ENCODE measurements at places on chromosomes 1 and 21.

DNA sequence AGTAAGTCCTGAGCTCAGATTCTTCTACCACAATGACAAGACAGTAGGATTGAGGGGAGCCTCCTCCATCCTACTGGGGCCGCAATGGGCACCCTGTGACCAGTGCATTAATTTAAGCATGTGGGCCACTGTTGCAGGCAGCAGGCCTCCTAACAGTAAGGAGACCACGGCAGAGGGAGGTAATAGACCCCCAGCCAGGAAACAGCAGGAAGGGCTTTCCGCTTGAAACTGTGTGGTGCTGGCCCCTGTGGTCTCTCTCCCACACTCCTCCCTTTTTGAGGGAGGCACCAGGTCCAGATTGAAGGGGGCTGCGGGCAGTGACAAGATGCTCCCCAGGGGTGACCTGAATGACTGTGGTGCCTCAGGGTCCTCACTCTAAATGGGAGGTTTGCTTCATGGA lies 1.7 kb upstream of the CLDN19 start:
- no peak for DNase-seq

DNA sequence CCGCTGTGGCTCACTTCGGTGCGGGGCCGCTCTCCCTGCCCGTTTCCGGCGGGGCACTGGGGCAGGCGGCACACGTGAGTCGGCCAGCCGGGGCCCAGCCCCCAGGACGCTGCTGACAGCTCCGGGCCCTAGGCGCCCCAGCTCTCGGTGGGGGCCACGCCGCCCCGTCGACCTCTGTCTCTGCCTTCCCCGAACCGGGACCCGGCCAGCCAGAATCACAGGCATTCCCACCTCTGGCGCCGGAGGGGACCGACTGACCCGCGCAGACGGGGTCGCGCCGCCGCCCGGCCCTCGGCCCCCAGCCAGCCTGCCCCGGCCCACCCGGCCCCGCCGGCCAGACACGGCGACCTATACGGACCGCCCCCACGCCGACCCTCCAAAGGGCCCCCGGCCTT lies 755 bp downstream of the SCMH1 start:
- no peak for DNase-seq

GRCh38 chr1:234529950-234530237 lies 50.9 kb upstream of the TARBP1 start:
- DNase-seq, result no peak

- DNase-seq, result no peak
Measured at GRCh38 chr21:37529649-37530048, 163.1 kb downstream of the DYRK1A start.

GRCh38 chr1:96997717-96998116 lies 276.1 kb downstream of the PTBP2 start:
- DNase-seq, result no peak

- DNase-seq, result peak; percentile 74
Measured at GRCh38 chr1:57470036-57470435, 46.2 kb upstream of the DAB1 start.

DNA sequence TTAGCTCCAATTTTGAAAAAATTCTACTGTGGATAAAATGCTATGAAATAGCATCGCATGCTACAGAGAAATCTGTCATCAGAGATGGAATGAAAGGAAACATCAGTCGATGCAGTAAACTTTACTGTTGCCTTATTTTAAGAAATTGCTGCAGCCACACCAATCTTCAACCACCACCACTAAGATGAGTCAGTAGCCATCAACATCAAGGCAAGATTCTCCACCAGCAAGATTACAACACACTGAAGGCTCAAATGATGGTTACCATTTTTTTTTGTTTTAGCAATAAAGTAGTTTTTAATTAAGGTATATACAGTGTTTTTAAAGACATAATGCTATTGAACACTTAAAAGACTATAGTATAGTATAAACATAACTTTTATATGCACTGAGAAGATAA lies 95.6 kb upstream of the JUN start:
- DNase-seq, result peak; percentile 31

DNA sequence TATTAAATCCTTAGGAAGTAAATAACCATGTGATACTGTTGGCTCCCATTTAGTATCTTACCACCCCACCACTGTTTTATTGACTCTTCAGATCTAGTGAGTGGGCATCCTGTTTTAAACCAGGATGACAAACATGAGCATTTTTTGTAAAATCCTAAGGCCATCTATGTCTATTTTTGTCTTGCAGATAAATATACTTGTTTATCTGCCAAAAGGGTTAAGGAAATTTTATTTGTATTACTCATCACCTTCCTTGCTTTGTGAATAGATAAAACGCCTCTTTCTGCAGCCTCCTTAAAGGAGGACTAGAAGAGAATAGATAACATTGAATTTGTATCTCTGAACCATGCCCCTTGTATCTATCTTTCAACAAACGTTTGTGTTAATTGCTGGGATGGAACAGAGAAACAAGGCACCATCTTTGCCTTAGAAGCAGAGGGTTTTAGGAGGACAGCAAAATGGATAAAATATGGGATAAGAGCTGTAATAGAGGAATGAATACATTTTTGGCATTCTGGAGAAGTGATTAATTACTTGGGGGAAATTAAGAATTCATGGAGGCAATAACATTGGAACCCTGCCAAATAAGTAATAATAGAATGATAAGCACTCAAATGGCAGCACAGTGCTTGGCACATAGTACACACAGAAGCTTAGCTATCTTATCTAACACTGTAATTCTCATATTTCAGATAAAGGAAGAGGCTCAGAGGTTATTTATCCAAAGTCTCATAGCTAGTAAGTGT lies 14.7 kb downstream of the YTHDF2 start:
- DNase-seq, result peak; percentile 73

DNA sequence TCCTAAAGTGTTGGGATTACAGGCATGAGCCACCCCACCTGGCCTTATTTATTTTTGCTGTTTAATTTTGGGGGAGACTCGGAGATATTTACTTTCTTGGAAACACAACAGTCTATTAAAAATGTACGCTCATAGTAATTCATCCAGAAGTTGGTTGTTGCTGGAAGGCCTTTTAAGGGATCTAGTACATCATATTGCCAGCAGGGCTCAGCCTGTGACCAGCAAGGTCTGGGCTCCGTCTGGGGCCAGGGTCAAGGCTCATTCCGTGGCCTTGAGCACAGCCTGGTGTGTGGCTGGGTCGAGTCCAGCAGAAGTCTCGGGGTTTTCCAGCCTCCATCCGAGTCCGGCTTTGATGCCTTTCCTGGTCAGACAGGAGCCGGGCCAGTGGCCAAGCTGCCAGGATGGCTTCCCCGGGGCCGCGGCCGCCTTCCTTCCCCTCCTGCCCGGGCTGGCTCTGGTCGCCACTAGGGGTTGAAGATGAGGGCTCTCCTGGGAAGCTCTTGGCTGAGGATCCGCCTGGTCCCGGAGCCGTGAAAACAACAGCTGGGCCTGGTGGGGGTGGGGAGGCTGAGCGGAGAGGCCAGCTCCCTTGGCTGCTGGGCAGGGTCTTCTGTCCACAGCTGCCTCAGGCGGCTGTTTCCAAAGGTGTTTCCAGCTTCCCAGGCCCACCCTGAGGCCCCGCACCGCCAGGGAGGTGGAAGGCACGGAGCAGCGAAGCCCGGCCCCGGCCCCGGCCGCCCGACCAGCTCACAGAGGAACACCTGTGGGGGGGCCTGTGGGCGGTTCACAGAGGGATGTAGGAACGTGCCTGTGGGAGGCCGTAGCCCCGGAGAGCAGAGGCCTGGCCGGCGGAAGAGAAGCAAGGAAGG lies 5.1 kb upstream of the VWA1 start:
- peak; percentile 76 for DNase-seq

DNA sequence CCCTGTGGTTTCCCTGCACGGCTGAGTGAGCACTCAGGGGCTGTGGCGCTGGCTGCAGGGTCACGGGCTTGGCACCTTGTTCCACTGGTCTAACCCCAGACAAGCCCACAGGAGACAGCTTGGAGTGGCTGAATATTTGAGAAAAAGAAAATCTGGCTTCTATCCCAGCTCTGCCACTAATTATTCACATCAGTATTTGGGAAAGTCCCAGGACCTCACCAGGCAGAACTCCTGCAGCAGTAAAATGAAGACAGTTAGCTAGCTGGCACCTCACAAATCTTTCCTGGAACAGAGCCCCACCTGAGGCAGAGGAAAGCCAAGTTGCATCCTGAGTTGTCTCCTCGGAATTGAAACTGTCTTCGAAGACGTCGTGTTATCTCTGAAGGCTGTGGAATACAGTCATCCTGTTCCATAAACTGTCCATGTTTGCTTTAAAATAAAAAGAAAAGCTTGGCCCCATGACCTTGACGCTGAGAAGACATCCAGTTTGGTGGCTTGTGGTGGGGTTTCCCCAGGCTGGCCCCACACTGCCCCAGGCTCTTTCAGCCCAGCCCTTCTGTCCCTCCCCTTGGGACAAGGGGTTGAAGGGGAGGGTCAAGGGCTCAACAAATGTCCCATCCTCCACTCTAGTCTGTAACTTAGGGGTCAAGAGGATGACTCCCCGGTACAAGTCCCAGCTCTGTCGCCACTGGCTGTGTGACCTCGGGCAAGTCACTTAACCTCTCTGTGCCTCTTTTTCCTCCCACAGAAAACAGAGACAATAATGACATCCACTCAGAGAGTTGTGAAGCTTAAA lies 93.8 kb upstream of the TMPRSS2 start:
- DNase-seq, result peak; percentile 30

GRCh38 chr1:228852024-228852423 lies 116.7 kb downstream of the RHOU start:
- no peak for DNase-seq

DNA sequence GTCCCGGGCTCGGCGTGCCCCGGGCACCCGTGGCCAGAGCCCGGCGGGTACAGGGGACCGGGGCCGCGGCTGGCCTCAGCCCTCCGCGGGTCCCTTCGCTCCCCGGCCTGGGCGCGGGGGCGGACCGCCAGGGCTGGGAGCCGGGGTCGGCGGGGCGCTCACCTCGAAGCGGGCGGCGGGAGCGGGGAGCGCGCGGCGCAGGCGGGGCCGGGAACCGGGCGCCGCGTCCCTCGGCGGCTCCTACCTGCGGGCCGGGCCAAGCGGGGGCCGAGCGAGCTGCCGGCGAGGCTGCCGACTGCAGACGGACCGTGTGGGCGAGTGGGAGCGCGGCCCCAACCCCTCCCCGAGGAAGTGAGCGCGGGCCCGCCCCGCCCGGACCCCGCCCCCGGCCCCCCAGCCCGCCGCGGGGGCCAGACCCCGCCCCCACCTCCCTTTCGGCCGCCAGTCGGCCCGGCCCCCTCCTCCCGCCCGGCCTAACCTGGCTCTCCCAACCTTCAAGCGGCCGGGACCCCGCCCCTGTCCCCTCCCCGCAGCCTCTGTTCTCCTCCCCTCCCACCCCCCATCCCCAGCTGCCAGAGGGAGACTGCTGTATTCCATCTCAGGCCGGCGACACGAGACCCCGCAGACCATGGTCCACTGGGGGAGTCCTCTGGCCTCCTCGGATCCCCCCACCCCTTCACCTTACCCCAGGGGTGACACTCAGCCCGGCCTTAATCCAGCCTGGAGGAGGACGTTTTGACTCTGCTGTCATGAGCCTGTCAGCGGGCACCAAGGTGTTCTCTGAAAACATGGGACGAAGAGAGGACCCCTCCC lies at the start of gene FHL3:
Gene FHL3 (minus strand): TSS at position 320 of the 813 bp plus-strand sequence. CDS start 6,102 bp downstream, outside the sequence.
- no peak for DNase-seq

GRCh38 chr1:31704271-31705079 lies 658 bp upstream of the COL16A1 start:
- DNase-seq, result peak; percentile 91

- no peak for DNase-seq
Measured at GRCh38 chr1:114439369-114439768, 71.6 kb downstream of the TRIM33 start.

DNA sequence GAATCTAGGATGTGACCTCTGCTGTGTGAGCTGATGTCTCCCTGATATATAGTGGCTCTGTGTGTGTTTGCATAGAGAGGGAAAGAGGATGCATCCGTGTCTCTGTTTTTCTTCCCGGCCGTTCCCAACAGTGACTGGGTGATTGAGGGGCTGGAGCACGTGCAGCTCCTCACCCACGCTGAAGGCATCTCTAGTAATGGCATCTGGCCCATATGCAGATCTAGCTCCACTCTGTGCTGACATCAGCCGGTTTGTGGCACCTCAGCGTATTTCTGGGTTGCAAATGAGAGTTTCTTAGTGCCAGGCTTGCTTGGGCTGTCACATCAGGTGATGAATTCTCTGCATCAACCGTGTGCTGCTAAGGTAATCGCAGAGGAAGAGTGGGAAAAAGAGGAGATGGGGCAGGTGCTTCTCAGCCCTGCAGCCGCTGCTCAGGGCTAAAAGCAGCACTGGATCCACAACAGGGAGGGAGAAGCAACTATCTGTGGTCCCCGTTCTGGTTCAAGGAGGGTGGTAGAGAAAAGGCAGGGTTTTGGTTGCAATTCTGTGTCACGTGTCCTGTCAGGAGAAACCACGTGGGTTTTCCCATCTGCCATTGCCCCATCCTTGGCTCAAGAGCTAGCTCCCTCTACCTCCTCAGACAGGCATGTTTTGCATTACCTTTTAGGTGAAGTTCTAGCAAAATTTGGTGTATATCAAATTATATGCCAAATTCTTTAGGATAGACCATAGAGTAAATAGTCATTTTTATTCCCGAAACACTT lies 282.9 kb downstream of the PBX1 start:
- no peak for DNase-seq

DNA sequence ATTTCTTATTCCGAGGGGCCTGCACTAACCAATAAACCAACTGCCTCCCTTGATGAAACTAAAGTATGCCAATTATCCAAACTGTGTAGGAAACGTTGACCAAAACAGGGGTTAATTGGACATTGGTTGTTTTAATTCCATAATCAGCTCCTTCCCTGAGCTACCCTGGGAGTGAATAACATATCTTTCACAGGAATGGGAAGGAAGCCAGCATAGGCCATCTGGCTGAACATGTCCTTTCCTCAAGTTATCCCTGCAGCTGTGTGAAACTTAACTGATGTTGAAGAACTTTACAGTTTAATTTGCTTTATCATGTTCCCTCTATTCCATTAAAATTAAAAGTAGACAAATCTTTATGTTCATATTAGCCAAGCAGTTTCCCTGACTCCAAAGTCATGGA lies 75.4 kb downstream of the NRIP1 start:
- DNase-seq, result peak; percentile 61

DNA sequence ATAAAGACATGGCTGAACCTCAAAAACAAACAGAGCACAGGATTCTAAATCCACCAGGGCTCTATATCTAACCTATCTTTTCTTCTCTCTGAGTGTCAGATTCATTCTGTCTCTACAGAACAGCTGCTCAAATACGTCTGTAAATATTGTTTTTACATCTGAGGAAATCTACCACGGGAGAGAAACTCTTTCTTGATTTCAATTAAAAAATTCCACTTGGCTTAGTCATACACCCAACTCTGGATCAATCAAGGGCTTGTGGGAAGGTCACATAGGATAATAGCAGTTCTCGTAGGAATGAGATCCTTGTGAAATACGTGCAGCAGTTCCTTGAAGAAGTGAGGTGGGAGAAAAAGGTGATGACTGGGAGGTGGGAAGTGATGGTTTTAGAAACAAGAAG lies 1355.7 kb upstream of the ADGRL2 start:
- DNase-seq, result no peak

Data from fibroblast of the aortic adventitia (primary cell).